ENCODE measurements at places on chromosomes 7 and 10.

DNA sequence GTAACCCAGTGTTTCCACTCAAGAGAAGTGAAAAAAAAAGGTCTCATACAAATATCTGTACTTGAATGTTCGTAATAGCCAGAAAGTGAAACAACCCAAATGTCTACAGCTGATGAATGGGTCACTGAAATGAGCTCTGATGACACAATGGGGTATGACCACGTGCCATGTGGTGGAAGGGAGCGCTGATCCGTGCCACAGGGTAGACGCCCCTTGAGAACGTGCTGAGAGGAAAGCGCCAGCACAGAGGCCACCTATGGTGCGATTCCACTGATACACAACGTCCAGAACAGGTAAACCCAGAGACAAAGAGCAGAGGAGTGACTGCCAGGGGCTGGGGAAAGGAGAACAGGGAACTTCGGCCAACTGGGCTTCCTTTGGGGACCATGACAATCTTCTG is 50.3 kb downstream of the MAD1L1 start:
- no peak for DNase-seq

DNA sequence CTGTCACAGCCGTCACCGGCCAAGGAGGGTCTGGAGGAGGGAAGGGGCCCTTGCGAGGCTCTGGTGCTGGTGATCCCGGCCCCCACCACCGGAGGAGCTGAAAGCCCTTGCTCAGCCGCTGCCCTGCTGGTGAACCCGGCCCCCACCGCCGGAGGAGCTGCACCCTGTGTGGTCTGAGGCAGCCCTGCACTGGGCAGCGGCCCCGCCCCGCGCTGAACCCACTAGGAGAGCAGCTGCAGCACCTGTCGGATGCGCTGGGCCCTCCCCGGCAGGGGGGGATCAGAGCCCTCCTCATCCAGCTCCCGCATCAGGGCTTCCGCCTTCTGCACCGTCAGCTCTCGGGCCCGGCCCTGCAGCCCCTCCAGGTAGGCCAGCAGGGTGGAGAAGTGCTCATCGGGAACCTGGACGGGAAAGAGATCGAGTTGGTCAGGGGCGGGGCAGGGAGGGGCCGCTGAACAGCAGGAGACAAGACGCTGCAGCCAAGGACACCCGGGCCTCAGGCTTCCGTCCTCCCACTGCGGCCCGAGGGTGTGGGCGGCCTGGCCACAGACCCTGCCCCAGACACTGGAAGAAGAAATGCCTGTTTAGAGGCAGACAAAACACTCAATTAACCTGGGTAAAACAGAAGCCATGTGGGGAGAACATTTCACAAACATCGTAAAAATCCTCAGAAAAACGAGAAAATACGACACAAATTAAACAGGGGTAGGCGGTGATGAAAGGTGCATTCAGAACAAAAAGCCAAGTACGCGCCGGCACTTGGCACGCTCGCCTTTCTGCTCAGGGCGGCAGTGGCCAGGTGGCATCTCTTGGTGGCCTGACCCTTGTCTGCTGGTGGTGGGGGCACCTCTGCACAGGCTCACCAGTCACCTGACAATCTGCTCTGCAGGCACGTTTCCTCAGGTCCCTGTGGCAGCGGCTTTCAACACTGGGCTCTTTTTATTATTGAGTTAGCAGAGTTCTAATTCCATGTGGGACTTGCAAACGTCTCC is 14.7 kb downstream of the CYP2W1 start:
- DNase-seq: no peak

DNA sequence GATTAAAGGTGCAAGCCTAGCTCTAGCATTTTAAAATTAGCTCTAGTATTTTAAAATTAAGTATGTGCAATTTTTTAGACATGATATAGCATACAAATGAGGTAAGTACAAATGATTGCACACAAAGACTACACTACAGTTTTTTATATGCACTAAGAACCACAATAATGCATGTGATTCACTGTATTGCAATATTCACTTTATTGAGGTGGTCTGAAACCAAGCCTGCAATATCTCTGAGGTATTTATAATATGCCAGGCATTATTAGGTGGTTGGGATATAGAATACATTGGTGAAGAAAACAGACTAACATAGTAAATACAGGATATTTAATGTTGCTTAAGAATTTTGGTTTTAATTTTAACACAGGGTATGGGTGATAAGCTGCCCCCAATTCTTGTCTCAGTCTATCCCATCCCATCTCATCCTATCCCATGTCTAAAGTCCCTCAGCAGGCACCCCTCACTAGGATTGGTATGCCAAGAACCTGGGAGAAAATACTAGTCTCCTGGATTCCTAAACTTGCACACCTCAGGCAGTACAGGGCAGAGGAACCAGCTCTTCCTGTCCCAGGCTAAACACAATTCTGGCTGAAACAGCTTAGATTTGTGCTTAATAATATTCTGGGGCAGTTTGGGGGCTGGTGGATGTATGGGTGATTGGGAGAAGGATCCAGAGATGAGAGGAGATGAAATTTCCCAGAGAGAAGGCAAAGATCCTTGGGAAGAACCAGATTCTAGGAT is 90.4 kb downstream of the HIPK2 start:
- DNase-seq: no peak

DNA sequence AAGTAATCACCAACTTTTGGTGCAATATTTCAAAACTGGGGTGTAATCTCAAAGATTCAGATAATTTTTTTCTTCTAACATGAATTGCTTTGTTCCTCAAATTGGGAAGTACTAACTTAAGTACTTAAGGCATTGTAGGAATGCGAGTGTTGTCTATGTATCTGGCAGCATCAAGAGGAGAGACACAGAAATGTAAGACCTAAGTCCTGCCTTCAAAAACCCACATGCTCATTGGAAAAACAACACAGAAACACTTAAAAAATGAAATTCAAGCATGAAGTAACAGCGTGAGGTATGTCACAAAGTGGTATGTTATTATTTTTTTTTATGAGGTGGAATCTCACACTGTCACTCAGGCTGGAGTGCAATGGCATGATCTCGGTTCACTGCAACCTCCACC is 288.5 kb downstream of the ZEB1 start:
- no peak for DNase-seq

DNA sequence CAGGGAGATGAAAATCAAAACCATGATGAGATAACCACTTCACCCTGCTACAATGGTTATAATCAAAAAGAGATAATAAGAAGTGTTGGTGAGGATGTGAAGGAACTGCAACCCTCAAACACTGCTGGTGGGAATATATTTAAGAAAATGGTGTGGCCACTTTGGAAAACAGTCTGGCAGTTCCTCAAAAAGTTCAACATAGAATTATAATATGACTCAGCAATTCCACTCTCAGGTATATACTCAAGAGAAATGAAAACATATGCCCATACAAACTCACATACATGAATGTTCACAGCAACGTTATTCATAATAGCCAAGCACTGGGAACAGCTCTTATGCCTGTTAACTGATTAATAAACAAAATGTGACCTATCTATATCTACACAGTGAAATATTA is 104.8 kb downstream of the SLC25A13 start:
- DNase-seq: no peak

DNA sequence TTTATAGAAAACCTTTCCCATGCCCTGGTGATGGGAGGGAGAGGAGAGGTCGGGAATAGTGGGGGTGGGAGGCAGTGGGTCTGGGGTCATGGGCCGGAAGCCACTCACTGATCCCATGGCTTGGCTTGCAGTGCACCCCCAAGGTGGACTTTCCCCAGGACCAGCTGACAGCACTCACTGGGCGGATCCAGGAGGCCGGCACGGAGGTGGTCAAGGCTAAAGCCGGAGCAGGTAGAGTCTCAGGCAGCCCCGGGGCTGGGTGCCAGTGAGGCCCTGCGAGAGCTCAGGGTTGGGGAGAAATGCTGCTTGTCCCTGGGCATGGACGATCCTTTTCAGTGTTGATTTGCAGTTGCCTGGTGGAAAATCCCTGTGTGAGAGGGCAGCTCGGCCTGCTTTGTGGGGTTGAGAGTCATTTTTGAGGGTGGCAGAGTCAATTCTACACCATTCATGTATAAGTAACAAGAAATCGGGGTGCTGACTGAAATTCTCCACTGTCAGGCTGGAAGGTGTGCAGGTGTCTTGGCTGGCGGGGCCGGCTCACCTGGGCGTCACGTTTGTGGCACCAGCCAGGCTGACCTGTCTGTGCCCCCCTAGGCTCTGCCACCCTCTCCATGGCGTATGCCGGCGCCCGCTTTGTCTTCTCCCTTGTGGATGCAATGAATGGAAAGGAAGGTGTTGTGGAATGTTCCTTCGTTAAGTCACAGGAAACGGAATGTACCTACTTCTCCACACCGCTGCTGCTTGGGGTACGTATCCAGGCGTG is 16.5 kb downstream of the MDH2 start:
- no peak for DNase-seq

- no peak for DNase-seq
These were observed 83.3 kb upstream of the KLF6 start for GRCh38 chr10:3868271-3868664.

- no peak for DNase-seq
These were observed 424.3 kb downstream of the KIF20B start for GRCh38 chr10:90125456-90126255.

GRCh38 chr10:132926777-132927650 is 15.4 kb downstream of the CFAP46 start:
- DNase-seq: no peak

DNA sequence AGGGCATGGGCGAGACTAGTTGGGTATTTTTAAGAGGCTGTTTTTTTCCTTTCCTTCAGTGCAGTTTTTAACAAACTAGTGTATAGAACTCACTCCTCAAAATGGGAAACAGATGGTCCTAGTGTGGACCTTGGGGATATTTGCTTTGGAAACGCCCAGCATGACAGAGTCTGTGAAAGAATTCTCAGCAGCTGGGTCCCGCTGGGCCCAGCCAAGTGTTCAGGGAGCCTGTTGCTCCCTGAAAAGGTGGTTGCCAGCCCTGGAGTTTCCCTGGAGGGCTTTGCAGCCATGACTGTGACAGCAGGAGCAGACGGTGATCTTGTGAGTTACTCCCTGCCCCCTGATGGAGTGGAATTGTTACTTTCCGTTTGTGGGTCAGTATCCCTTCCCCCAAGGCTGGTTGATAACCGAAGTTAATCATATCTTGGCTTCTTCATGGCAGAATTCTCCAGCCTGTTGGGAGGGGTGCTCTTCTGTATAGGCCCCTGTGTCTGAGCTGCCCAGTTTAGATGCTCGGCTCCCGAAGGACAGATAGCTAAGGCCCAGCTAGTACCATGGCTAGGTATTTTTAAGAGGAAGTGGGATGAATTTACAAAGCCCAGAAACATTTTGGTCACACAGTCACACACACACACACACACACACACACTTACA is 278.6 kb upstream of the HABP2 start:
- DNase-seq: peak; percentile 25

- DNase-seq: no peak
These were observed 35.1 kb downstream of the KCND2 start for GRCh38 chr7:120307991-120308545.

GRCh38 chr7:120741371-120742042 is 116.4 kb downstream of the TSPAN12 start:
- no peak for DNase-seq

GRCh38 chr7:33744293-33745075 is 160.9 kb upstream of the BMPER start:
- no peak for DNase-seq

DNA sequence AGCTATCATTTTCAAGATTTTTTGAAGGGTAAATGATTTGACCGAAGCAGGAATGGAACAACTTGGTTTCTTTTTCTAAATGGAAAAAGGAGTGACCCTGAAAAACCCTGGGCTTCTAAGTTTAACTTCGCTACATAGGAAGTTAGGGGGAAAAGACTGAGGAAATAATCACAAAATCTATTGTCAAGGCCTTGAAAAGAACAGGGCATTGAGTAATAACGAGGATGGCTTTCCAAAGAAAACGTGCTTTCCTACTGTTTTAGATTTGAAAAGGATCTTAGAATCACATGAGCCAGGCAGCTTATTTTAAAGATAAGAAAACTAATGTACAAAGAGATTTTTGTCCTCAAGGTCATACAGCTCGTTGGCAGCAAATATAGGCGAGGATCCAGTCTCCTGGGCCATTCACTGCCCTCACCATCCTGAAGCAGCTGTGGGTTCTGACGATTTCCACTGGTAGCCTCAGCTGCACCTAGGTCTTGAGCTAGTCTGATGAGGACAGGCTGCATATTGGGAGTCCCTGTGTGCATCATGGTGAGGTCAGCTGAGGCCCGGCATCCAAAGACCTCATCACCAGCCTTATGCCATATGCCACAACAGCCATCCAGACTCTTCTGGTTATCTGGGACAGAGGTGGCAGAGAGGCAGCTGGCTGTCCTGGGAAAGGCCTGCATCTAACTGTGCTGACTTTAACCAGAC is 384.7 kb upstream of the NRP1 start:
- no peak for DNase-seq

GRCh38 chr7:65820287-65820950 is 52.5 kb upstream of the VKORC1L1 start:
- DNase-seq: no peak
